Left lobe of liver (tissue), 2 donors: ENCODE measurements at places on chromosomes 2 and 18. TPM values are rescaled to one million over a fixed set of nuclear protein-coding genes. Genes with fewer than 3 reads are reported as not detected.

PEX13 gene
- 22.3 TPM for total RNA-seq

CDH20 gene
- not detected for total RNA-seq

CNNM3 gene
- 31.4 TPM for total RNA-seq

FSIP2 gene
- 0.05 TPM for total RNA-seq

CNTNAP5 gene
- total RNA-seq: not detected

NCKAP5 gene
- total RNA-seq: 4.6 TPM

ABCB11 gene
- total RNA-seq: 68.5 TPM

TUBB6 gene
- total RNA-seq: 5.2 TPM

FAM228B gene
- 2.6 TPM for total RNA-seq

LAMA1 gene
- 0.33 TPM for total RNA-seq

C2orf78 gene
- total RNA-seq: not detected

TRIM54 gene
- not detected for total RNA-seq
